ENCODE measurements at places on chromosomes 3 and 15. TPM values are rescaled to one million over a fixed set of nuclear protein-coding genes. Genes with fewer than 3 reads are reported as not detected.

RNF123 gene
- total RNA-seq, result 37.9 TPM

CKMT1B gene
- total RNA-seq, result not detected

SLC38A3 gene
- total RNA-seq, result 2.5 TPM

PTPRG gene
- total RNA-seq, result 67.7 TPM

FGF12 gene
- total RNA-seq, result 3.2 TPM

ADGRG7 gene
- total RNA-seq, result not detected

SEMA7A gene
- 30.9 TPM for total RNA-seq

GRAMD1C gene
- 3.0 TPM for total RNA-seq

GSK3B gene
- 33.6 TPM for total RNA-seq

SV2B gene
- total RNA-seq, result 19.1 TPM

All from sciatic nerve (tissue), 2 donors.